ENCODE measurements at places on chromosomes 3 and 15. TPM values are rescaled to one million over a fixed set of nuclear protein-coding genes. Genes with fewer than 3 reads are reported as not detected.

The A4GNT gene
- 1.5 TPM for polyA plus RNA-seq

DNA sequence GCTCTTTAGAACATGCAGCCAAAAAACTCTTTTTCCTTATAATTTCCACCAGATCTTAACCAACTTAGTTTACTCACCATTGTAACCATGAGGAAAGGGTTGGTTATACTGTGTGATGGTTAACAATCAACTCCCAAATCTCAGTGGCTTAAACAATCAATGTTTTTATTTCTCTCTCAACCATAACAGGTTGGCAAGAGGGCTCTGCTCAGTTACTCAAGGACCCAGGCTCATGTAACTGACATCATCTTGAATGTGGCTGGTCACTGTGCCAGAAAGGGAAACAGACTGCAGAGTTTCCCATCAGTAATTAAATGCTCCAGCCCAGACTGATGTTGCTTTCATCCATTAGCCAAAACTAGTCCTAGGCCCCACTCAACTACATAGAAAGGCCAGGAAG, 69.0 kb downstream of the ANKRD28 start:
- no peak for DNase-seq

DNA sequence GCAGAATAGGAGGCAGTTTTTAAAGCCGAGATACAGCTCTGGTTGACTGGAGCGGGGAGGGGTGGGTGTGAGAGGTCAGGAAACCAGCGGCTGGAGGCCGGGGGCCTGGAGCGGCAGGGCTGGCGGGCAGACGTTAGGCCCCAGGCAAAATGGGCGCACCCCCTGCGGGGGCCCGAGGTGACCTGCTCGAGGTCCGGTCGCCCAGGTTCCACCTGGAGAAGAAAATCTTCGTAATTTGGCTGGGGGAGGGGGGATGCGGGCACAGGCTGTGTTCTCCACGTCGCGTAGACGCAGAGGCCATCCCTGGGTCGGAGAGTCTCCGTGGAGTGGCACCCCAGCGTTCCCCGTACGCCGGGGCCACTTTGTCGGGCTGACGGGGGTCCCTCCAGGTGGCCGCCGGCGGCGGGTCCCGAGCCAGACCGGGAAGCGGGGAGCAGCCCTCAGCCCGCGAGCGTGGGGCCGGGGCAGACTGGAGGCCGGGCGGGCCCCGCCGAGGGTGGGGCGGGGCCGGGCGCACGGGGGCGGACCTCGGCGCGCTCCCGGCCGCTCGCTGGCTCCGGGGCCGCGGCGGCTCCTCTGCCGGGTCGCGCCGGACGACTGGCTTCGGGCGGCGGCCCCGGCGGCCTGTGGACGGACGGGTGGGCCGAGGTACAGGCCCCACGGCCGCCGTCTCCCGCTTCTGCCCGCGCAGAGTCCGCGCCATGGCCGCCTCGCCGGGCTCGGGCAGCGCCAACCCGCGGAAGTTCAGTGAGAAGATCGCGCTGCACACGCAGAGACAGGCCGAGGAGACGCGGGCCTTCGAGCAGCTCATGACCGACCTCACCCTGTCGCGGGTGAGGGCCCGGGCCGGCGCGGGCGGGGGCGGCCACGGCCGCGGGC, at the start of gene CRTC3:
CRTC3 (plus strand) TSS at position 553 of the 879 bp plus-strand sequence; CDS start at position 702, 149 bp downstream.
- DNase-seq, result peak; percentile 14

The COX17 gene
- 64.0 TPM for polyA plus RNA-seq

The SERPINI1 gene
- 37.7 TPM for polyA plus RNA-seq

The CYP11A1 gene
- 6.0 TPM for polyA plus RNA-seq

Measured in left renal pelvis (tissue), 4 donors.